Activated T-cell treated with anti-CD3 and anti-CD28 coated beads, Interleukin-2, amount 50 U/mL, for 24 hours (primary cell): ENCODE measurements at places on chromosomes 16 and 17.

DNA sequence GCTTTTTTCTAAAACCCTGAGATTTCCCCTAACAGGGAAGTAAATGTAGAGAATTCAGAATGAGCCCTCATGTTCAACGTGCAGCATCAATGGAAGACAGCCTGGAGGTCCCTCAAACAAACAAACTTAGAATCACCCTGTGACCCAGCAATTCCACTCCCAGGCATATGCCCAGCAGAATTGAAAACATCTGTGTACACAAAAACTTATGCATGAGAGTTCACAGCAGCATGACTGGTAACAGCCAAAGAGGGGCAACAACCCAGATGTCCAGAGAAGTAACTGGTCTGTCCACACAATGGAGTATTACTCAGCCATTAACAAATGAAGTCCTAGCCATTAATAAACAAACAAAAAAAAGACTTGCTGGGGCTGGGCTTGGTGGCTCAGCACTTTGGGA lies 252.7 kb downstream of the PARN start:
- DNase-seq, result no peak

- no peak for DNase-seq
Observed at GRCh38 chr16:9929836-9930235, 252.4 kb downstream of the GRIN2A start.

GRCh38 chr16:22673421-22673831 lies 140.5 kb upstream of the HS3ST2 start:
- DNase-seq, result no peak

- no peak for DNase-seq
Observed at GRCh38 chr17:39981207-39981741, 667 bp downstream of the PSMD3 start.

GRCh38 chr17:68318103-68318991 lies 27.1 kb downstream of the ARSG start:
- DNase-seq, result no peak

- DNase-seq, result no peak
Observed at GRCh38 chr16:66443269-66443652, 16.2 kb downstream of the BEAN1 start.

- peak; percentile 31 for DNase-seq
Observed at GRCh38 chr16:59259074-59259949, 525.2 kb upstream of the GOT2 start.

- no peak for DNase-seq
Observed at GRCh38 chr17:66444031-66444430, 141.6 kb downstream of the PRKCA start.

GRCh38 chr16:67326472-67327309 lies at the start of the genes KCTD19 and LRRC36:
Gene KCTD19, minus strand, starts transcription at chr16:67326741. Its CDS starts 34 bp downstream, at chr16:67326707.
Gene LRRC36, plus strand, starts transcription at chr16:67326815. Its CDS starts 48 bp downstream, at chr16:67326863.
- DNase-seq, result peak; percentile 79

DNA sequence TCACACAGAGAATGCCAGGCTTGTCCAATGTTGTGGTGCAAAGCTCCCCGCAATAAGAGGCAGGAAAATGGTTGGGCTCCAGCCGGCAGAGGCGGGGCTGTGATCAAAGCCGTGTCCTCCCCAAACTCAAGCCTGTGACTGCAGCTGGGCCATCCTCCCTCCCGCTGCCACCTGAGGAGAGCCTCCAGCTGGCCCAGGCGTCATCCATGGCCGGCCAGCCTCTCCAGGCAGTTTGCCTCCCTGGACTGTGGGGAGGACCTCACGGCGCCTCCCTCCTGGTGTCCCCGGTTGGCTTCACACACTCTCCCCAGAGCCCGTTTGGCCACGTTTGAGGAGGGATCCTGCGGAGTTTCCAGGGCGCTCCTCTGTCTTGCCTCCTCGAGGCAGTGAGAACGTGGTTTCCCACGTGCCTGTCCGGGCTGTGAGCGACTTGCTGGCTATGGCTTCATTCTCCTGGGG lies 134.1 kb downstream of the IRF8 start:
- DNase-seq, result no peak

GRCh38 chr16:77723108-77723514 lies 797 bp downstream of the NUDT7 start:
- no peak for DNase-seq

- no peak for DNase-seq
Observed at GRCh38 chr16:15866451-15866850, 9.6 kb upstream of the MYH11 start.

DNA sequence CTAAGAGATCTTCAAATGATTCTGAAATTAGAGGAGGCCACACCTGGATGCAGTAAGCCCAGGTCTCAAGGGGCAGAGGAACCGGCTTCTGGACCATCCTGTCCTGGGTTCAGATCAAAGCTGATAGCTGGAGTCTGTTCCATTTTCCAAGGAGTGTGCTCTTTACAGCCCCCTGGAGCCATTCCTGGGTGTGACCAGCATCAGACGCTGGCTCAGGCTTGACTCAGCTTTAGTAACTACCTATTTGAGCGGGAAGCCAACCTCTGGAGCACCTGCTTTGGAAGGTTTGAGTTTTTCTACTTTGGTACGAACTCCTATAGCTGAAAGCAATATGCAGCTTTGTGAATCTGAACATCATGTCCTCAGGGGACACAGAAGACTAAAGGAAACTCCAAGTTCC lies 12.9 kb upstream of the BBS2 start:
- DNase-seq, result no peak

- no peak for DNase-seq
Observed at GRCh38 chr16:71201556-71201955, 29.0 kb downstream of the HYDIN start.

- no peak for DNase-seq
Observed at GRCh38 chr17:61536422-61536955, 54.5 kb downstream of the NACA2 start.

DNA sequence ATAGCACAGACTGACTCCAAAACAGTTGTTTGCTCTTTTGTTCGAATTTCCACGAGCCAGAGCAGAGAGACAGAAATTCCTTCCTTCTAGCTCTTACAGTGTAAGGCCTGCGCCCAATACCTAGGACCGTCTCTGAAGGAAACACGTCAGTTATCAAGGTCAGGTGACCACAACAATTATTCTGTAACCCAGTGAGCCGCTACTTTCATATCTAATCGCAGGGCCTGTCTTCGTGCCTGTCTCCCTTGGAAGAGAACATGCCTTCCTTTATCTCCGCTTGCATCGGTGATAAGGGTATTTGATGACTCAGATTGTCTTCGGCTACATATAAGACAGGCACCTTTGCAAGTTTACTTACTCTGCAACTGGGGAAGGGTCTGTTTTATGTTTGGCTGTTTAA lies 288.0 kb downstream of the MAF start:
- DNase-seq, result no peak

DNA sequence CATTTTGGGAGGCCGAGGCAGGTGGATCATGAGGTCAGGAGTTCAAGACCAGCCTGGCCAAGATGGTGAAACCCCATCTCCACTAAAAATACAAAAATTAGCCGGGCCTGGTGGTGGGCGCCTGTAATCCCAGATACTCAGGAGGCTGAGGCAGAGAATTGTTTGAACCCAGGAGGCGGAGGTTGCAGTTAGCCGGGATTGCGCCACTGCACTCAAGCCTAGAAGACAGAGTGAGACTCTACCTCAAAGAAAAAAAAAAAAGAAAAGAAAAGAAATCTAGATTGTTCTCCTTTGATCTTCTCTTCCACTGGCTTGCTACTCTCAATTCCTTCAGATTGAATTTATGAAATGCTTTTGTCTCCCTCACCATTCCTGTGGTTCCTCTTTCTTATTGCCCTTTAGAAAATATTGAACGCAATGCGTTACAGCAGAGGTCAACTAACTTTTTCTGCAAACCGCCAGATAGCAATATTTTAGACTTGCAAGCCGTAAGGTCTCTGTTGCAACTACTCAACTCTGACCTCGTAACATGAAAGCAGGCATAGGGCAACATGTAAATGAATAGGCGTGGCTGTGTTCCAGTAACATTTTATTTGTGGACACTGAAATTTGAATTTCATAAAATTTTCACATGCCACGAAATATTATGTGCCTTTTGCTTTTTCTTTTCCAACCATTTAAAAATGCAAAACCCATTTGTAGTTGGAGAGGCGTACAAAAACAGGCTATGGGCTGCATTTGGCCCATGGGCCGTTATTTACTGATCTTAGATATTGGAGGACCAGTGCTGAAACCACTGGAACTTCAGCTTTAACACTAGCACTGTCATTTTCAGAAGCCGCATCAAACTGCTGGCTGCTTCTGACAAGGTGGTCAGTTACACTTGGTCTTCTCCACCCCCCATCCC lies 24.8 kb downstream of the PITPNC1 start:
- no peak for DNase-seq

- no peak for DNase-seq
Observed at GRCh38 chr16:55147396-55147795, 176.6 kb upstream of the IRX6 start.

DNA sequence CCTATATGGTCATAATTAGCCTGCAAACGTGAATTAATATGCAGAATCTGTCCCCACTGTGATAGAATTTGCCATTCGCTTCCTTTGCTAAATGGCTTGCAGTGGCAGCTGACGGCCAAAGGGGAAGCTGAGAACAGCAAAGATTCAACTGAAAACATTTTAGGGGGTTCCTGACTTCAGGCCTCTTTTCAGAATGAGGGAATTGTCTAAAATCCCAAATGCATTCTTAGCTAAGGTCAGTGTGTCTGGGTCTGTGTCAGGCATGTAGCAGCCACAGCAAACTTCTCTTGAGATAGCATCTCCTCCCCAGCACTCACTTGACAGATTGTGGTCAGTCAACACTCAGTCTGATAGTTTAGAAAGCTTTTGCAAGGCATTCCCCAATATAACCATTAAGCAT lies 701.1 kb downstream of the WWOX start:
- no peak for DNase-seq

- no peak for DNase-seq
Observed at GRCh38 chr17:81556175-81556691, 4.1 kb upstream of the FAAP100 start.

GRCh38 chr16:8572919-8573724 lies 17.2 kb downstream of the TMEM114 start:
- no peak for DNase-seq

- DNase-seq, result no peak
Observed at GRCh38 chr16:30354423-30355143, 525 bp downstream of the CD2BP2 start.

- DNase-seq, result no peak
Observed at GRCh38 chr16:85173981-85174751, 61.9 kb upstream of the CIBAR2 start.

GRCh38 chr17:71163121-71163812 lies 957.6 kb upstream of the SOX9 start:
- DNase-seq, result no peak

DNA sequence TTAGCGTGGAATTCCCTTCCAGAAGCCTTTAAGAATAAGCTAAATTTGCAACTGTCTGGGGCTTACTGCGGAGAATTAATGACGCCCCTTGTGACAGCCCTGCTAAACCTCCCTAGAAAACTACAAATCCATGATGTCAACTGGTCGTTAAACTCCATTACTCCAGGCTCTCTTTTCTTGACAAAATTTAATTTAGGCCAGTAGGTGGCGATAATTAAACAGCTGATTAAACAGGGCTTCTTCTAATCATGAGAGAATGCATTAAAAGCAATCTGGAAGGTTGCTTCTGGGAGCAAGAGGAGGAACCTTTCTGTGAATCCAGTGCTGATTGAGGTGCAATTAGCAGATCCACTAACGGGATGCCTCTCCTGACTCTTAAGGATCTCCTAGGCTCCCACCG lies 8.1 kb upstream of the NLRP1 start:
- DNase-seq, result no peak

DNA sequence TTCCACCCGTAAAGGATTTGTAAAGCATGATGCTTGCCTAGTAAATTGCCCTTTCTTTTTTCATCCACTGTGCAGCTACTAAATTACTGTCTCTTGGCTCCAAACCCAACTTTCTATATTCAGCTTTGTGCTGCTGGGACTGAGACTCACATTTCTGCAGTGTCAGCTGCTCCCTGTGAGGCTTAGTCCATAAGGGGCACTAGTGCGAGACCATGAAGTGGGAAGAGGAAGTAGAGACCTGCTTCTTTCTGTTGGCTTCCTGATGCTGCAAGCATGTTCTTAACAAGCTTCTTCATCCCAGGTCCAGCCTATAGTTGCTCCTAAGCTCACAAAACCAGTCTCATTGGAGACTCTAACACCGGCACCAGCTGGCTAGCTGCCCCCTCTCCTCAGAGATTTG lies 74.9 kb upstream of the HS3ST2 start:
- no peak for DNase-seq

- no peak for DNase-seq
Observed at GRCh38 chr17:14150619-14151018, 81.3 kb downstream of the COX10 start.

DNA sequence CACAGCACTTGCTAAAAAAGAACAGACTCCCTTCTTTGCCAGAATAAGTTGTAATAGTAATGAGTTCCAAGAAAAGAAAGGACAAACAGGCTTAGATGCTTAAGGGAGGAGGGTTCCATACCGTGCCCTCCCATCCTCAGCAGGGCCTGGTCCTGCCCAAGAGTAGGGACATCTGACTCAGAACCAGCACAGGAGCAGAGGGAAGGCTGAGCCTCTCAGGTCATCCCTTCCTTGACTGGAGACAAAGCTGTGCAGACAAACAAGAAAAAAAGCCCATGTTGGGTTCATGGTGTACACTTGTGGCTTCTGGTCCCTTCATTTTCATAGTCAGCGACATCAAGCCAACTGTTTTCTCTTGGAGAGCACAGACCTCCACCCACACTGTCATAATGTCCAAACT lies 44.2 kb upstream of the NDRG4 start:
- DNase-seq, result no peak

- no peak for DNase-seq
Observed at GRCh38 chr17:80292521-80292971, 31.9 kb downstream of the RNF213 start.

GRCh38 chr17:79620207-79621038 lies 9.6 kb upstream of the RBFOX3 start:
- DNase-seq, result no peak

DNA sequence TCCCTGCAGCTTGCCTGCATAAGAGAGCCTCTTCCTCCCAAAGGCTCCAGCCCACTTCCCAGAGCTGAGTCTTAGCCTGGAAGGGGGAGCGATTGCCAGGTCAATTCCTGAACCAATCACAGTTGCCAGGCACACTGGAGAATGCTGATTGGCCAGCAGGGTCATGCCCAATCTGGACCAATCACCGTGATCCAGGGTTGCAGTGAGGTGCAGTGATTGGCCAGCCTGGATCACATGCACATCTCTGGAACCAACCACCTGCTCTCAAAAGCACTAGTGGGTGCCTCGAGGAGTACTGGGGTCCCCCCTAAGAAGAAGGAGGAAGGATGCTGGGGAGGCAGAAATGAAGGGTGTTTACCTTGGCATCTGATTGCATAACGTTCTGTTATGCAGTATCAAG lies 18.4 kb downstream of the NAGPA start:
- no peak for DNase-seq

GRCh38 chr16:85610059-85610445 lies 3.1 kb upstream of the GSE1 start:
- no peak for DNase-seq

DNA sequence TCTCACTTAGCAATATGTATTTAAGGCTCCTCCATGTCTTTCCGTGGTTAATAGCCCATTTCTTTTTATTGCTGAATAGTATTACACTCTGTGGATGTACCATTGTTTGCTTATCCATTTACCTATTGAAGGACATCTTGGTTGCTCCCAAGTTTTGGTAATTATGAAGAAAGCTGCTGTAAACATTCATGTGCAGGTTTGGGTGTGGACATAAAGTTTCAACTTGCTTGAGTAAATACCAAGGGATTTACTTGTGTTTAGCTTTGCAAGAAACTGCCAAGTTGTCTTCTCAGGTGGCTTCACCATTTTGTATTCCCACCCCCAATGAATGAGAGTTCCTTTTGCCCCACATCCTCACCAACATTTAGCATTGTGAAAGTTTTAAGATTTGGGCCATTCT lies 9.5 kb downstream of the LRRC36 start:
- no peak for DNase-seq
